ENCODE measurements at places on chromosomes 6 and 20. TPM values are rescaled to one million over a fixed set of nuclear protein-coding genes. Genes with fewer than 3 reads are reported as not detected.
A peak's percentile ranks its signal among the peaks of the same experiment; 100 is the strongest.

DNA sequence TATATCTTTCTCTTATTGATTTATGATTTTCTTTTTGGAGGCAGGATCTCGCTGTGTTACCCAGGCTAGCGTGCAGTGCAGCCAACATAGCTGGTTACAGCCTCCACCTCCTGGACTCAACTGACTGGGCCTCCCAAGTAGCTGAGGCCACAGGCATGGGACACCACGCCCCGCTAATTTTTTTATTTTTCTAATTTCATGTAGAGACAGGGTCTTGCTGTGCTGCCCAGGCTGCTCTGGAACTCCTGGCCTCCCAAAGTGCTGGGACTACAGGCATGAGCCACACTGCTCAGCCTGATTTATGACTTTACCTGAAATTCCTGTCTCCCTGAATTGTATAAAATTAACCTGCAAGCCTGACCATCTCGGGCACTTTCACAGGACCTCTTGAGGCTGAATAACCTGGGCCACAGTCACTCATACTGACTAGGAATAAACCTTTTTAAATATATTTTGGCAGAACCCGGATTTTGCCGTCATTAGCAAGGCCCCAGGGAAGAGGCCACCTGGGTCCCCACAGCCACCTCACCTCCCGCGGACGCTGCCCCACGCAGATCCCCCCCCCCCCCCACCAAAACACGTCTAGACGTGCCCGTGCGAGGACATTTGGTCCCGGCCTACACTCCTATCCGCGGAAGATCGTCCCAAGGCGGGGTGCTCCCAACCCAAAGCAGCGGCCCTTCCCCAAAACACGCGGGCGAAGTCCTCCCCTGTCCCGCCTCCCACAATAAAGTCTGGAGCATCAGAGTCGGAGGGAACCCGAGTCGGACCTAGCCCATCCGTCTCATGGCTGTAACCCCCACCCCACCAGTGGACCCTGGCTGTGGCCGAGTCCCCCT lies 902 bp downstream of the ZNF337 start:
- no peak for DNase-seq

- no peak for DNase-seq
Measured at GRCh38 chr6:2921520-2922115, 18.5 kb upstream of the SERPINB9 start.

GRCh38 chr6:147447835-147448611 lies 60.5 kb upstream of the SAMD5 start:
- DNase-seq: no peak

DNA sequence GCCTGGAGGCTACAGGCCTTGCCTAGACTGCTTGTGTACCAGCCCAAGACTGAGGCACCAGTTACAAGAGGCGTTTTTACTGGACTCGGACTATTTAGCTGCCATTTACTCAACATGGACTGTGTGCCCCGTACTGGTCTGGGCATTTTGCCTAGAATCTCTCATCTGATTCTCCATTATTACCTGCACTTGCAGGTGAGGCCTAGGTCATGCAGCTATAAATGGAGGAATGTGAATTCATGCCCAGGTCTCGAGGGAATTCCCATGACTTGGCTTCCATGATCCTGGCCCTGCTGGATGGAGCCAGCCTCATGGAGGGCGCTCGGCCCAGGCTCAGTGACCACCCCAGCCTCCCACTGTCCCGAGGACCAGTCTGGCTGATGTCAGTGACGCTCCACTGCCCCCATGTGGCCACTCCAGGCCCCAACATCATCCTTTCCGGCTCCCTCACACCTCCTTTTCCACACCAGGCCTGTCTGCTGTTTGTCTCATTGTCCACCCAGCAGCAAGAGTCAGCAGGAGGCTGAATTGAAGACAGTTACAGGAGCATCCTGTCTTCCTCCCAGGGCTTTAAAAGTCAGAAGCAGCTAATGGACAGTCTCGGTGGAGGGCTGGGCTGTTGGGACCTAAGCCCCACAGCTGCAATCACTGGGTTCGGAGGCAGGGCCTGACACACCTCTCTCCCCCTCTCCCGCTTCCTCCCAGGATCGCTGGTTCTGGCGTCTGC lies 8.7 kb downstream of the MMP24OS start:
- DNase-seq: peak; percentile 77

- no peak for DNase-seq
Measured at GRCh38 chr6:50539447-50539846, 173.9 kb upstream of the TFAP2D start.

- peak; percentile 79 for DNase-seq
Measured at GRCh38 chr6:100633096-100633777, 168.5 kb upstream of the SIM1 start.

DNA sequence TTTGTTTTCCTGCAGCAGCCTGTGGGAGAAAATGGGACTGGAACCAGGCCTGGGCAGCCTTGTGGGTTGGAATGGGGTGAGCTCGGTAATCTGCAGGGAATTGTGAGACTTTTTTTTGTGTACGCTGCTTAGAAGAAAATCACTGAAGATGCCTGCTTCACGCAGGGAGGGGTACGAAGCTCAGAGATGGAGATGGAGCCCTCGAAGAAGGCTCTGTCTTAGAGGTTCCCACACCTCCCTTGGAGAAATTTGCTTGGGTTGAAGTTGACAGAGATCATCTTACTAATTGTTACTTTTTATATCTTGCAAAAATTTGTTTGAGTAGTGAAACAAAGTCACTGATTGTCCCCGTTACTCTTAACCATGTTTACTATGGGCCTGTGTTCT lies 894 bp downstream of the PYGB start:
- no peak for DNase-seq

- no peak for DNase-seq
Measured at GRCh38 chr20:41716436-41716835, 98.3 kb upstream of the CHD6 start.

DNA sequence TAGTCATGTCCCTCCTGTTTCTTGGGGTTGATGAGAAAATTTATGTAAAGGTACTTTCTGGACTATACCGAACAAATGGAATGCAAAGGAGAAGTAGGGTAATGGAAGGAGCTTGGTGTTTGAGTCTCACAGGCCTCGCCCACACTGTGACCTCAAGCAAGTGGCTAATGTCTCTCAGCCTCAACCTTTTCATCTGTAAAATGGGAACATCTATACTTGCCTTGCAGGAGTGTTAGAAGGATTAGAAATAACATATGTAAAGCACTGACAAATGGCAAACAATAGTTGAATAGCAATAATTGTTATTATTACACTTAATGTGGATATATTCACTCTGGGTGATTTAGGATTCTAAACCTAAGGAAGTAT lies 8.9 kb upstream of the PKIG start:
- DNase-seq: no peak

DNA sequence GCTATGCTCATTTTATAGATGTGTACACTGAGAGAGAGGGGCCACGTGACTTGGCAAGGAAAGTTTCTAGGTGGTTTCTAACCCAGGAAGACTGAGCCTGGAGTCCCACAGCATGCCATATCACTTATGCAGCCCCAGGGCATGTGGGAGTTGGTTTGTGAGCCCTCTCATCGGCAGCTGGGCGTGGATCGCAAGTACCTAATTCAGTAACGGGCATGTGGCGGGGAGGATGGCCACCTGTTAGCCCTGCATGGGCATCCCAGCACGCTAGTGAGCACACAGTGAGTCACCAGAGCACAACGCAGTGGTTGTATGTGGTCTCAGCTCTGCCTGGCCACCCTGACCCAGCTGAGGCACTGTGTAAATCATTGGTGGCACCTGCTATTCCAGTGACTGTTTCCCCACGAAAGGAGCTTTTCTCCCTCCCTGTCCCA lies 88.3 kb downstream of the NINL start:
- no peak for DNase-seq

Gene GPR31
- not detected for total RNA-seq

Gene COL21A1
- not detected for total RNA-seq

Gene MTFR2
- 12.5 TPM for total RNA-seq
